ENCODE measurements at places on chromosomes 2 and 18. TPM values are rescaled to one million over a fixed set of nuclear protein-coding genes. Genes with fewer than 3 reads are reported as not detected.

SLC5A7 gene
- not detected for total RNA-seq

IL1R1 gene
- 23.9 TPM for total RNA-seq

CRYBA2 gene
- 5.5 TPM for total RNA-seq

EML6 gene
- total RNA-seq: 2.5 TPM

GRCh38 chr2:189013671-189014448 is 39.7 kb downstream of the COL3A1 start:
- H3K4me1 ChIP-seq: no peaks in the 10 kb centered on the region
- no peak for DNase-seq
- no peaks in the 10 kb centered on the region for H3K27me3 ChIP-seq
- H3K36me3 ChIP-seq: no peaks in the 10 kb centered on the region

DNA sequence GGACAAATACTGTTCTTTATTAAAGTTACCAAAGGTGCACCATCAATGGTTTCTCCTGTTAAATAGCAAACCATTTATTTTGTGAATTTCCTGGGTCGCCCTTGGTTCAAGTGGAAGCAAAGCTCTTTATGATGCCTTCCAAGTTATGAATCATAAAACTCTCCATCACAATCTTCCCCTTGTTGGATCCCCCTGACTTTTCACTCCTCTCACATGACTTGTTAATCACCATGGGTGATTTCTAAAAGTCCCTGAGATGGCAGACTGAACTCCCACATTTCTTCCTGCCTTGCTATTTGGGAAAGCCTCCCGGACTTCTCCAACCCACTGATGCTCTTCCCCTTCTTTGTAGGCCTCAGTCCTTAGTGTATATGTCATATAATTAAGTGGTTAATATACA is 176.0 kb downstream of the THADA start:
- no peaks in the 10 kb centered on the region for H3K36me3 ChIP-seq
- no peak overlapping the region for H3K27ac ChIP-seq
- H3K4me1 ChIP-seq: peaks cover 4% of the 10 kb centered on the region
- no peak for DNase-seq
- no peaks in the 10 kb centered on the region for H3K27me3 ChIP-seq

- no peaks in the 10 kb centered on the region for H3K4me1 ChIP-seq
- no peaks in the 10 kb centered on the region for H3K27me3 ChIP-seq
- H3K4me3 ChIP-seq: no peak overlapping the region
- no peak for DNase-seq
- H3K36me3 ChIP-seq: no peaks in the 10 kb centered on the region
Observed at GRCh38 chr2:61055557-61055956, 10.1 kb upstream of the SANBR start.

DNA sequence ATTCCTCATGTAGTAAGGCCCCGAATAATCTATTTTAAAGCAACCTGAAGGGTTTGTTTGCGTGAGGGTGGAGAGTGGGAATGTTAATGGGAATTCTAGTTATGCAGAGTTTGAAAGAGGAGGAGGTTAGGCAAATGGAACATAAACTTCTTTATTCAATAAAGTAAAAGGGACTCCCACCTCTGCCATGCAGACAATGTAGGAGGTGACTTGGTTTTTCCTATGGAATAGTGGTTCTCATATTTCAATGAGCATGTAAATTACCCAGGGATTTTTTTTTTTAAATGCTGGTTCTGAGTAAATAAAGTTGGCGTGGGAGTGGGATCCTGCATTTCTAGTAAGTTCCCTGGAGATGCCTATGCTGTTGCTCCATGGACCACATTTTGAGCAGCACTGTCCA is 367.9 kb downstream of the THSD7B start:
- no peaks in the 10 kb centered on the region for H3K27me3 ChIP-seq
- H3K27ac ChIP-seq: no peak overlapping the region
- H3K36me3 ChIP-seq: no peaks in the 10 kb centered on the region
- no peak for DNase-seq

GRCh38 chr18:69882965-69883668 is 64.6 kb downstream of the CD226 start:
- no peak overlapping the region for H3K4me3 ChIP-seq
- H3K36me3 ChIP-seq: no peaks in the 10 kb centered on the region
- H3K27me3 ChIP-seq: no peaks in the 10 kb centered on the region

DNA sequence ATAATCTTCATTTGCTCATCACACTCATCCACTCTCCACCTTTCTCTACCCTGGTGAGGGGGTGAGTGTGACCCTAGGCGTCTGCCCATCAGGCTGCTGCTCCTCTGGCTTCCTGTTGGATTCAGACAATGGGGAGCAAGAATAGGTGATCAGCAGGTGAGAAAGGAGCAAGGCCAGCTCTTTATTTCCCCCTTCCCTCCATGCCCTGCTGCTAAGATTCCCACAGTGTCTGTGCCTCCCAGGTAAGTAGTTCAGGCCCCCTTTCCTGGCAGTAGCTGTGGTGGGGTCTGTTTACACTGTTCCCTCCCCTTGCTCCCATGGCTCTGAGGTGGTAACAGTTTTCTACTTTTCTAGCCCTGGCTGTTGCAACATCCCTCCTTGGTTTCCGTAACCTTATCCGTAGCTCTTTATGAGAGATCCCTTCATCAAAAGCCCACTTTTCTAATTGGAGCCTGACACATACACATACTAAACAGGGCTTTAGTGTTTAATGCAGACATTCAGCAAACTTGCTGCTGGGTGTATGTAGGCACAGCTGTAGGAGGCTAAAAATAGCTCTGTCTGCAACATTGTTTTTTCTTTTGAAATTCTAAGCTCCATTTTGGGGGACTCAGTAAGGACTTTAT is 27.5 kb downstream of the MAP2 start:
- H3K27me3 ChIP-seq: no peaks in the 10 kb centered on the region
- H3K36me3 ChIP-seq: no peaks in the 10 kb centered on the region
- H3K4me3 ChIP-seq: no peak overlapping the region
- no peak overlapping the region for H3K27ac ChIP-seq
- no peak for DNase-seq
- no peaks in the 10 kb centered on the region for H3K4me1 ChIP-seq

GRCh38 chr2:146874260-146874658 is 970.6 kb upstream of the ACVR2A start:
- H3K27ac ChIP-seq: no peak overlapping the region
- no peaks in the 10 kb centered on the region for H3K36me3 ChIP-seq
- no peak overlapping the region for H3K4me3 ChIP-seq
- no peaks in the 10 kb centered on the region for H3K4me1 ChIP-seq
- no peaks in the 10 kb centered on the region for H3K27me3 ChIP-seq
- DNase-seq: no peak

GRCh38 chr18:13412017-13412416 is 193.5 kb downstream of the LDLRAD4 start:
- peaks cover 12% of the 10 kb centered on the region for H3K4me1 ChIP-seq
- DNase-seq: no peak
- no peaks in the 10 kb centered on the region for H3K27me3 ChIP-seq
- H3K36me3 ChIP-seq: no peaks in the 10 kb centered on the region
- no peak overlapping the region for H3K27ac ChIP-seq

GRCh38 chr2:26913999-26914658 is 56.3 kb upstream of the MAPRE3 start:
- H3K27me3 ChIP-seq: no peaks in the 10 kb centered on the region
- DNase-seq: no peak
- H3K36me3 ChIP-seq: no peaks in the 10 kb centered on the region
- no peak overlapping the region for H3K4me3 ChIP-seq
